Fibroblast of the aortic adventitia (primary cell): ENCODE measurements at places on chromosomes 3 and 15.
A peak's percentile ranks its signal among the peaks of the same experiment; 100 is the strongest.

DNA sequence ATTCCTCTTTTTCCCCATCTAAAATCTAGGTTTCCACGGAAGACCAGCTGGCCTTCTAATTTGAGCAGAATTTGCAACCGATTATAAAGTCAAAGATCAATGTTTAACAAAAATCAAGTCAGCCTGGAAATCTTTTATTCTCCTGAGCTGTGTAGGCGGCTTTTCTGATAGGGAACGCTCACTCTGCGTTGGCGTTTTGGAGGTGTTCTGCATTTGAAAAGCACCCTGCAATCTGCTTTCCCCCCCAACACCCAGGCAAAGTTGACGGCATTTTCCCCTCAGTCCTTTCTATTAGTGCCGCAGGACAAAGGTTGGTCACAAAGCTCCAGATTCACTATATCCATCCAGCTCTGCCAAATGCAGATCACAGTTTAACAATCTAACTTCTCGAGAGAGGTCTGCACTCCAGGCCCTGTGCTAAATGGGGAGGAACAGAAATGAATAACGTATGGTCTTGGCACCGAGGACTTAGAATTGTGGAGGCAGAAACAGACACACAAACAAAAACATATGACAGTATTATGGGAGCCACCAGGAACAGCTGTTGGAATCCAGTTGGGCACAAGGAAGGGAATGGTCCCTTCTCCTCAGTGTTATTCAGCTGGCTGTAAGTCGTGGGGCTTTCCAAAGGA is 50.4 kb upstream of the LARS2 start:
- DNase-seq, result no peak

DNA sequence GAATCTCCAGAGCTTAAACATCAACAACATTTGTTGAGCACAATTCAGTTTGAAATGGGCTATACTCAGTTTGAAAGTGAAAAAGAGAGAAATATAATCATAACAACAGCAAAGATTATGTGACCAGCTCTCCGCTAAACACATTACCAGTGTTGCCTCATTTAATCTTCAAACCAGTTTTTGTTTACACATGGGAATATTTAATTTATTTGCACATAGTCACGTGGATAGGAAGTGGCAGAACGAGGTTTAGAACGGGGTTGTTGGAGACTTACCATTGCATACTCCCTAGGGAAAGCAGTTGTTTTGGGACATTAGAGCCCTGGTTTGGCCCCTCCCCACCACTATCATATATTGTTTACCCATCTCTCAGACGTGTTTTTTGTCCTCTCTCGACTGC is 77.2 kb downstream of the IL1RAP start:
- no peak for DNase-seq

DNA sequence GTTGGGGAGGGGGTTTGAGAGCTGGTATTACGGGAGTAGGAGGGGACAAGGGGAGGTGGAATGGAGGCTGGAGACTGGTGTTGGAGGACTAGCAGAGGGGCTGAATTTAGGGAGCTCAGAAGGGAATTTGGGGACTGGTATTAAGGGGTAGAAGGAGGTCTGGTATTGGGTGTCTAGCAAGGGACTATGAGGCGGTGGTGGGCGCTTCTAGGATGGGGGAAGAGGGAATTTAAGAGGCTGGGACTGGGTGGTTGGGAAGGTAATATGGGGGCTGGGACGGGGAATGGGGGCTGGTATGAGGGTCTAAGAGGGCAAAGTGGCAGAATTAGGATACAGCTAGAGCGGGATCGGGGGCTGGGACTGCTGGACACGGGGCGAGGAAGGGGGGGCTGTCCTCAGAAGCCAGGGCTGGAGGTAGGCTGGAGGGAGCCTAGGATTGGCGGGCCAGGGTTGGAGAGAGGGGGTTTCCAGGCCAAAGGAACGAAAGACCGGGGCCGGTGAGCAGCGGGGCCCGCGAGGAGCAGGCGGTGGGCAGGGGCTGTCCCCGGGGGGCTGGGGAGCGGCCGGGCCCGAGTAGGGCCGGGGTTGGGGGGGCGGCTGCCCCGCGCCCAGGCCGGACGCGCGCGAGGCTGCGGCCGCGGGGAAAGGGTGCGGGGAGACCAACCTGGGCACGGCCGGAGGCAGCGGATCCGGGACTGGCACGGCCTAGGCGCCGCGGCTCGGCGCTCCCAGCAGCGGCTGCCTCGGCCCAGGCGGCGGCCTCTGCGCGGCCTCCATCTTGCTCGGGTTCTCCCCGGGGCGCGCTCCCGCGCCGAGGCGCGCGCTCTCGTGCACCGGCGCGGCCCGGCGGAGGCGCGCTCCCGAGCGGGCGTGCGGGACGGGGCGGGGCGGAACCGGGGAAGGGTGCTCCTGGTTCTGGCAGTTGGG is at the start of gene LHFPL4:
Gene LHFPL4 (minus strand): TSS at position 802 of the 927 bp plus-strand sequence. CDS start 1,143 bp downstream, outside the sequence.
- DNase-seq, result no peak

- DNase-seq, result no peak
These were observed 18.6 kb downstream of the IQSEC1 start for GRCh38 chr3:13054341-13055285.

DNA sequence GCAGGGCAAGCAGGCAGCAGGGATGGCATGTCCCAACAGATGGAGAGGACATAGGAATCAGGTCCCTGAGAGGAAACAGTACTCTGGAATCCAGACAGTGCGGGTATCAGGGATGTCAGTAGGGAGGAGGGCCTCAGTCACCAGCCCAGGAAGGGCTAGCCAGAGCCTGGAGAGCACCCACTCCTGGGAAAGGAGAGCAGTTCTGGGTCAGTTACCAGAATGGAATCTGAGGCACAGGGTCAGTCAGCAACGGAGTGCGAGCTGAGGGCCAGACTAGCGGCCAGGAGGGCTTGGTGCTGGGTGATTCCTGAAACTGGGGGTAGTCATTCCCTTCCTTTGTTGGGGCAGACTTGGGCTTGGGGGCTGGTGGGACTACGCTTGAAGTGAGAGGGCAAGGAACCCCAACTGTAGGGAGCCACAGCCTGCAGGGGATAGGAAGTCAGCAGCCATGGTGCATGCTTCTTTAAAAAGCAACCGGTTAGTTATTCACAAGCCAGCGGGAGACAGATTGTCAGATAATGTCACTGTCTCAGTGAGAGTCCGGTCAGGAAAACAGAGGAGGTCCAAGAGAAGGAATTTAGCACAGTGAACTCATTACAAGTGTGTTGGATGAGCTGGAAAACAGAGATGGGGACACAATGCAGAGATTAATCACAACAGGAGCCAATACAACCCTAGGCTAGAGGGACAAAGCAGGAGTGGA is 27.9 kb downstream of the PLA1A start:
- no peak for DNase-seq

- no peak for DNase-seq
These were observed 102.7 kb downstream of the IMPG2 start for GRCh38 chr3:101217472-101218245.

DNA sequence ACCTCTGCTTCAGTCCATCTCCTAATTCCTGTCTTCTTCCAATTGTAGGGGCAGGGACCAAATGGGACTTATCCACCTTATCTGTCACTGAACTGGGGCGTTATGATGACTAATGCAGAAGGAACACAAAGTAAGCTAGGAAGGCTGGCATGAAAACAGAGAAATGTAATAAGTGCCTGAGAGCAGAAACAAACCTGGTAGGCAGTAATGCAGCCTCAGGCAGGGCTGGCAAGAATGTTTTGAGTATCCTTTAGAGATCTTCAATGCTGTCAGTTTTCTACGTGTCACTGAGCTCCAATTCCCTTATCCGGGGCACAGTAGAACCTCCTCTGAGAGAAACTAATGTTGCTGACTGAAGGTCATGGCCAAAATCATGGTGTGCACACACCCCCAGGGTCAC is 246.2 kb upstream of the TBL1XR1 start:
- DNase-seq, result peak; percentile 73

DNA sequence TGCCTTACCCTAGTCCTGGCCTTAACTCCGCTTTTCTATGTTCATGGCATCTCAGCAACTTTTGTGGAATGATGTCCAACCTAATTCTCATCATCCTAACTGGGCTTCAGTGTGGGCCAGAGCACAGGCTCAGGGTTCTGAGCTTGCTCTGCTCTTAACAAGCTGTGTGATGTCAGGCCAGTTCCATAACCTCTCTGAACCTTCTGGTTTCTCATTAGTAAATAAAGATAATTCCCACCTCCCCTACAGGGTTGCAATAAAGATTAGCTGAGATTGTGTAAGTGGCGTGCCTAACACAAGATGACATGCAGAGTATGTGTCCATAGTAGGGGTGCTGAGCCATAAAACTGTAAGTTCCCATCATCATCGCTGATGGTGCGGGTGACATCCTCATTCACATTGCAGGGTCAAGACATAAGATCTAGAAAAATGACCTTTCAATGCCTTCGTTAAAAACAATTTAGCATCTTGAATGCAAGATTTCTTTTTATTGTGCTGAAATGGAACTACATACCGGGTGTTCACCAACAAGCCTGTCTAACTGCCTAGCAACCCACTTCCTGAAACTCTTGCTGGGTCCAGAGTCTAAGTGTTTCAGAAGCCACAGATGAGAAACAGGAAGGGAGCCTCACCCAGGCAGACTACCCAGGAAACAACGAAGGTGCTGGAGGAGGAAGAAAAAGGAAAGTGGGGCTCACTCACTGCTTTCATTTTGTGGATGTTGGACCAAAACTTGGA is 36.2 kb downstream of the CDCP1 start:
- DNase-seq, result no peak

GRCh38 chr3:179076243-179077027 is 4.8 kb upstream of the ZMAT3 start:
- DNase-seq, result no peak
